ENCODE measurements at places on chromosomes 11 and 22.
A peak's percentile ranks its signal among the peaks of the same experiment; 100 is the strongest.

DNA sequence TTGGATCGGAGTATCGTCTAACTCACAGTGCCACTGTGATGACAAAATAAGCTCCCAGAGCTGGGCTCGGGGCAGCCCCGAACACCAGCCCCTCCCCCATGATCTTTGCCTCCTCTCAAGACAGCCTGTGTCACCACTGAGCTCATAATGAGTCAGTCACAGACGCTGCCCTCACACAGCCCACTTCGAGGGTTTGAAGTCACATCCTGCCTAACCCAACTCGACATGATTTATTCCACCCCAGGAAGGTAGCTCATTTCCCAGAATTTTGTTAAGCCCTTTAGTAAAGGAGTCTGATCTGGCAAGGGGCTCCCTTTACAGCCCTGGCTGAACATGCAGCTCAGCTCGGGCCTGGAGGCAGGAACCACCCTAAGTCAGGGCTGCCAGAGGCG is 22.8 kb downstream of the MYH9 start:
- DNase-seq: peak; percentile 97

DNA sequence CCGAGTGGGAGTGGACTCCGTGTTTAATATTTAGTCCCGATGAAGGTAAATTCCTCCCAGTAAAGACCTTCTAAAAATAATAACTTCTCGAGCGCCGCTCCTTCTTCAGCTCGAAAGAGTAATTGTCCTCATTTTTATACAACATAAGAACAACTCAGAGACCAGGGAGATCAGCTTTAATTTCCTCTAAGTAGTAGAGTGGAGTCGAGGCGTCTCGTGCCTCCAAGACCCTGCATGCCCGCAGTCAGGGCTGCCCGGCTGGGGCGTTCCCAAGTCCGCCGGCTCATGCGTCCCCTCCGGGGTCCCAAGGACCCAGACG is 7.8 kb downstream of the WT1 start:
- no peak for DNase-seq

DNA sequence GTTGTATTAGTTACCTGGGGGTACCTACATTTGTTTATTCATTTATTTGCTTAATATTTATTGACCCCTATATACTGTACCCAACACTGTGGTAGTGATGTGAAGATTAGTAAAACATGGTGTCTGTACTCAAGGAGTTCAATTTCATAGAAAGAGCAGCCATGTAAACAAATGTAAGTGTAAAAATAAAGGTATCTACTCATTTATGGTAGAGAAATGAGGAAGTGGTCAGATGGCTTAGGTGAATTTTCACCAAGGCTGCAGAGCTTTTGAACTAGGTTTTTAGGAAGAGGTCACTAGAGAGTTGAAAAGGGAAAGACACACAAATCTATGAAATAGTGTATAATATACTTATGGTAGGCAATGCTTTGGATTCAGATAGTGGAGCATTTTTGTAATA is 11.1 kb downstream of the CTR9 start:
- DNase-seq: no peak

DNA sequence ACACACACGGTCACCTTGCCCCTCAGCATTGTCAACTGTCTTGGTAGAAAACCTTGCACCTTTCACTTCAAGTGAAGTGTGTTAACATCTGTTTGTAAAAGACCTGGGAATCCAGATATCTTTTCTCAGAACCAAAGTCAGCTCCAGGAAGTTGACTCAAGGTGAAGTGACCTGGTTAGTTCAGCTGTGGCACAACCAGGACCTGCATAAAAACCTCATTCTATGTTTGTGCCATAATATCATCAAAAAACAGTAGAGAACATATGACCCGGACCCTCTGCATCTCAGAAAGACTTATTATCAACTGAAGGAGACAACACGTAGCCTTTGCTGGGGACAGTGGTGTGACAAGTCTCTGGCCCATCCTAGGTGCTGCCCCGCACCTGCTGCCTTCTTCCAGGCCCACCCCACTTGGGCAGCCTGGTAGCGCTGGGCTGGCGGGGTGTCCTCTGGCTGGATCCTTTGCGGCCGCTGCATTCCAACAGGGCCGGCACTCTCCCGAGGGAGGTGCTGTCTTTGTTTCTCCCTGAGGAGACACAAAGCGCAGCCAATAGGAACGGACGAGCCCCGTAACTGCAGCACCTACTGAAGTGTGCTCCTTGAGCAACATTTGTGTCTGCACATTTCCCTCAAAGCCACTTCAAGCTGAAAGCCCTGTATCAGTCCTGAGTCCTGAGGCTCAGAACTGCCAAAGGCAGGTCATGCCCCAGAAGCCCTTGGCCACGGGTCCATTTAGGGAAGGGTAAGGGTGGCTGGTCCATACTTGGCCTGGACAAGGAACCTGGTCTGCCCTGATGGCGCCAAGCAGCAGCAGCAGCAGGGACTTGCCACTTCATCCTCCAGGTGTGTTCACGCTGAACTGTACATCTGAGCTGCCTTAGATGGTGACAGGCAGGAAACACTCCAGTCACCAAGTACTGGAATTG is 25.2 kb downstream of the LRRC74B start:
- DNase-seq: no peak

DNA sequence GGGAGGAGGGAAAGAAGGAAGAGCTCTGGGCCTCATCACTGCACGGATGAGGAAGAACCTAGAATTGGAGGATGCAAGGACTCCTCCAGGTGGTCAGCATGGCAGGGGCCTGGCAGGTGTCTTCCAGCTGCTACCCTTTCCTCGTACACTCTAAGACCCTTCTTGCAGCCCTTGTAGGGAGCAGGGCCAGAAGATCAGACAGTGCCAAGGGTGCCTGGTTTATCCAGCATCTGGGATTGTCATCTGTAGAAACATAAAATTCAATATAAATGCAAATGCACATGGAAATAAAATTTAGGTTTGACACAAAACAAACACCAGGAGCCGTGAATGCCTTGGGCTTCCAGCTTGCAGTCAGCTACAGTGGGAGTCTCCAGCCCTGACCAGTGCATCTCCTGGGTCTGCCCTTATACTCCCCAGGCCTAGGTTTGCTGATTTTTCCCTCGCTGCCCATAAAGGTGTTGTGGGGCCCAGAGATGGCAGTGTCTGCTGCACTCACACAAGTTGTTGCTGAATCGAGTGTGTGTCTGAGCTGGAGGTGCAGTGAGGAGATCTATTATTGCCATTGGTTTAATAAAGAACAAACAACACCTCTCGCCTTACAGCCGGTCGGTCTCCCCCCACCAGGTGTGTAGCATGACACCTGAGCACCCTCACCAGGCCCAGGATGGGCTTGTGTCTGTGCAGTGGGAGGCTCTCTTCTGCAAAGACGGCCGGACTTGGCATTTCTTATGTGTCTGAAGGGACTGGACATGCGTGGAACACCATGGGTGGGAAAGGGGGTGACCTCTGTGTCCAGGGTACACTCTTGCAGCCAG is 87.1 kb downstream of the BCR start:
- DNase-seq: no peak

DNA sequence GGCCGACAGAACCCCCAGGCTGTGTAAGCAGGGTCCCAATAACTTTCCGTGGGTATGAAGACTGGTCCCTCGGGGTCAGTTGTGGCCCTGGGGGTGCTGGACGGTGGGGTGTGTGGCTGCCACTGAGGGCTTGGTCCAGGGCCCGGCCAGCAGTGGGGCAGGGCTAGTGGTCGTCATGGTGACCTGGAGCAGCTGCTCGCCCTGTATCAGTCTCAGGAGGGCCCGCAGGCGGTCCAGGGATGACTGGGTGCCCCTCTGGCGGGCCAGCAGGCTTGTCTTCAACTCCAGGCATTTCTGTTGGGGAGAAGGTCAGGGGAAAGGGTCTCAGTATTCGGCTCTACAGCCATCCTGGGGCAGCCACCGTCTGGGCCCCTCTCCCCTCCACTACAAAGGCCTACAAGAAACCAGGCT is 126.8 kb downstream of the PHF21B start:
- DNase-seq: no peak

DNA sequence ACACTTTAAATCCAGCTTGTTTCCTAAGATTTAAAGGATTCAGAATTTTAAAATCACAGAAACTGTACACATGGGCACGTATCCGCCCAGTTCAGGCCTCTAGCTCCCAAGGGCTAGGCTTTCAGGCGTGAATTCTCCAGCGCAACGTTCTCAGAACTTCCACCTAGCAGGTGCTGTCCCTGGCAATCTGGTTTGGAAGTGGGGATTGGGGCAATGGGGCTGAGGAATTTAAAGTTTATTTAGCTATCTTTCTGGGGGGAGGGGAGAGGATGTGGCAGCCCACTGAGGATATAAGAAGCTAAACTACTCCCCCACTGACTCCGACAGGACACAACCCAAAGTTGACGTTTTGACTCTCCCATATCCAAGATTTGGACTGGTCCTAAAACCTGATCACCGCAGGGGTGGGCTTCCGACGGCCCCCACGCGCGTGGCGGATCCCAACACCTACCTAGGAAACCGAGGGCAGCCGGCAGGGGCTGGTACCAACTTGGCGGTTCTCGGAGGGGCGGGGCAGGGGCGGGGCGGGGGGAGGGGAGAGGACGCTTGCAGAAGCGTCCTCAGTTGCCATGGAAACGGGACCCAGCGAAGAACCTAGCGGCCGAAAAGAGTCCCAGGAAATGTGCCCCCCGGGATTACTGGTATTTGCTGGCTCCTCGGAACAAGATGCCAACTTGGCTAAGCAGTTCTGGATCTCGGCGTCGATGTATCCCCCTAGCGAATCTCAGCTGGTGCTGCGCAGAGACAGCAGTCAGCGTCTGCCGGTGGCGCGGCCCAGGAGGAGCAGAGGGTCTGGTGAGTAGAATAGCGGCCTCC is at the start of gene HOATZ:
Gene HOATZ (plus strand): TSS at position 563 of the 816 bp plus-strand sequence. CDS start 7 bp downstream, at position 570.
- peak; percentile 43 for DNase-seq

GRCh38 chr11:100638648-100639047 is 48.4 kb upstream of the ARHGAP42 start:
- DNase-seq: no peak

DNA sequence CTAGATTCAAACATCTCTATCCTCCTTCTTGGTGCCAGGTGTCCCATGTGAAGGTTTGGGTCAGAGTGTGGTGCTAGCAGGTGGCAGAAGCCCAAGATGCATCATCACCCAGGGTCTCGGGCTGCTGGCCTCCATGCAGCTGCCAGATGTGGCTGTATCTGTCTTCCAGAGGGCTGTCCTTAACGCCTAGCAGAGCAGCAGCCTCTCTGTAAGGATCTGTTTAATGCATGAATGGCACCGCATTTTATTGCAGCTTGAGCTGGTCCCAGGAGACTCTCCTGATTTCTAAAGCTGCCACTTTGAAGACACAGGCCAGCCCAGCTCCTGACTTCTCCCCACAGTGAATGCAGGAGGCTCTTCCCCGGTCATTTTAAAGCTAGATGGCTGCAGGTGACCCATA is 26.3 kb downstream of the SLC1A2 start:
- DNase-seq: peak; percentile 18

GRCh38 chr11:96783311-96783710 is 393.5 kb downstream of the JRKL start:
- DNase-seq: no peak

DNA sequence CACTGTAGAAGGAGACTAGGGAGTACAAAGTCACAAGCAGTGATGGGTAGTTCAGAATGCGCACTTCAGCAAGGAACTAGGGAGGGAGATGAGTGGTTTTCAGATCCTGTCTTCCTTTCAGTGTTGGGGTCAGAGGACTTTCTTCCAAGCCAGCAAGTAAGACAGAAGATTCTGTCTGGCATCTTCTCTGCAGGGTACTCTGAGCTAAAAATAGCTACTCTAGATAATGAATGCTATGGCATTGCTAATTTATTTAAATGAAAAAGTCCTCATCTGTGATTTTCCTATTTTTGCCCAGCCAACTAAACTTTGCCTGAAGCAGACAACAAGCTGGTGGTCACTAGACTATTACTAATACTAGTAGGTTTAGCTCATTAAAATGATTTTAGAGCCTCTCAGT is 18.3 kb upstream of the ARL14EP start:
- DNase-seq: no peak

DNA sequence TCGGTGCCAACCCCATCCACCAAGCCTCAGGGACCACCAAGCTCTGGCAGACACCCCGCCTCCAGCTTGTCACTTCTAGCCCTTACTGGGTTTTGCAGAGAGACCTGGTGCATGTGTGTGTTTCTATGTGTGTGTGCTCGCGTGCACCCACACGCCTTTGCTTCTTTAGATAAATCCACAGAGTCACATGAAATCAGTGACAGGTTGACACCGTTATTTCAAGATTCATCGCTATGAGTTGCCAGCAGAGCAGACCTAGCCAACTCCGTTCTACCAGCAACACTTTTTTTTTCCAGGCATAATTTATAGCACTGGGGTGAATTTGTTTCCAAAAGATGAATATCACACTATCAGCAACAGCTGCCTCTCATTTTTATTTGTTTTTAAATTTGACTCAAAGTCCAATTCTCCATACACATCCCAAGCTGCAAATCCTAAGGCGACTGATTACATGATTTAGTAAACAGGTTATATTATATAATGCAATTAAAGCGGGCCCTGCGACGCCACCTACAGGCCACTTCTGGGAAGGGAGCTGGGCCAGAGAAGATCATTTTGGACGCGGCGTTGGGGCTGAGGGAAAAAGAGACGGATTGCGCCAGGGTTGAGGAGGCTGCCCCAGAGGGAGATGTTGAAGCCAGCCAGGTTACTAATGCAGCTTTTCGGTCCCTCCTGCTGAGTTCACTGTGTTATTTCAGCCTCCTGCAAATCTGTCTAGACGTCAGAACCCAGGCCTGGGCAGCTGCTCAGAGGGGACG is 150.5 kb downstream of the FEZ1 start:
- peak; percentile 74 for DNase-seq

GRCh38 chr22:23708270-23708669 is 17.5 kb downstream of the RGL4 start:
- no peak for DNase-seq

- DNase-seq: no peak
Observed at GRCh38 chr22:46862418-46863324, 100.2 kb downstream of the TBC1D22A start.

DNA sequence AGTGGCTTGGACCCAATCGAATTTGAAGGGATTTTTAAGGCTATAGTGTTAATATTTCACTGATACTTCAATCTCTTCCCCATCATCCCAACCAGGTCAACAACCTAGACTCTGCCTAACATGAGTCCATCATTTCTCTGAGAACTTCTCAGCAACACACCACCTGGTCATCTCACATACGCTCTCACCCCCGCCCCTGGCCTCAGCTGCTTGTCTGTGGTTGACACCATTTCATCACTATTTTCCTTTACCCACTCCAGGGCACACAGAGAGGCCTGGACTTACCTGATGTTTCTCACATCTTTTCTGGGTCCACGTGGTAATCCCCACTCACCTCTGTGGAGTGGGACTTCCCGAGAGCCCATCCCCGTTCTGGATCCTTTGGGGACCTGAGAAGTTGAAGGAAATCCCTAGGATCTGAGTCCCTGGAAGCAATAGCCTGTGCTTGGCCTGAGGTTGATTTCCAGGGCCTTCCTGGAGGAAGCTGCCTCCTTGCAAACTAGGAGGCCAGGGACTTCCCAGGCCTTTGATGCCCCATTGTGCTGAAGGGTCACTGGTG is 3.2 kb downstream of the P2RX3 start:
- no peak for DNase-seq

- DNase-seq: no peak
Observed at GRCh38 chr22:36701965-36702621, 1.5 kb downstream of the CACNG2 start.

- no peak for DNase-seq
Observed at GRCh38 chr11:61010466-61011228, 39.2 kb downstream of the CD6 start.

GRCh38 chr11:115129473-115130289 is 374.5 kb downstream of the CADM1 start:
- DNase-seq: no peak

- DNase-seq: peak; percentile 34
Observed at GRCh38 chr22:26406118-26406517, 22.9 kb upstream of the ASPHD2 start.

Data from fibroblast of skin of right quadriceps (primary cell).